ENCODE measurements at places on chromosomes 6 and 20.

DNA sequence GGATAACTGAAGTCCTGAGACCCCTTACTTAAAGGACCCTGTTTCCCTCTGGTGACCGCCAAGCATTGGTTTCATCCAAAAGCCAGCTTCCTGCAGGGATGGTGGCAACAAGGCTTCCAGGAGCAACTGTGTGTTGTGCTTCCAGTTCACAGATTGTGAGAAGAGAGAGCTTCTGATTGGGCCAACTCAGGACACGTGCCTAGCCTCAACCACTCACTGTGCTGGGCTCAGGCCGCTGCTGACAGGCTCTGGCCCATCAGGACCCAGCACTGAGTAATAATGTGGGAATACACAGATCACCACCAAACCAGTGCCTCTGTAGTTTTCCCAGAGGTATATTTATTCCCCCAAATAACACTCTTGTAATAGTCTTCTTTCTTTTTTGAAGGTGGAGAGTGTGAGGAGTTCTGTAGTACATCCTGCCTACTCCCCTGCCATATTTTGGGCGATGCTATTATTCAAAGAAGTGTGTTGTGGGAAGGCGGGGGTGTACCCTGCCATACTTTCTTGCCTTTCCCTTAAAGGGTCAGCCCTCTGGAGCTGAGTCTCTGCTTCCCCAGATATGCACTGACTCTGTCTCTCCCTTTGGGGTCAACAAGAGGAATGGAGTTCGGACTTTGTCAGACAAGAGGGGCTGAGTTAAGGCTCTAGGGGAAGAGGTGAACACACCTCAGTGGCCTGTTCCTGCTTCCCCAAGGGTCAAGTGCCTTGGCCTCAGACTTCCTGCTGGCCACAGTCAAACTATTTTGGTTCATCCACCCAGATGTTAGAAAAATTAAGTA is 23.2 kb downstream of the PPP1R16B start:
- no peak for DNase-seq

DNA sequence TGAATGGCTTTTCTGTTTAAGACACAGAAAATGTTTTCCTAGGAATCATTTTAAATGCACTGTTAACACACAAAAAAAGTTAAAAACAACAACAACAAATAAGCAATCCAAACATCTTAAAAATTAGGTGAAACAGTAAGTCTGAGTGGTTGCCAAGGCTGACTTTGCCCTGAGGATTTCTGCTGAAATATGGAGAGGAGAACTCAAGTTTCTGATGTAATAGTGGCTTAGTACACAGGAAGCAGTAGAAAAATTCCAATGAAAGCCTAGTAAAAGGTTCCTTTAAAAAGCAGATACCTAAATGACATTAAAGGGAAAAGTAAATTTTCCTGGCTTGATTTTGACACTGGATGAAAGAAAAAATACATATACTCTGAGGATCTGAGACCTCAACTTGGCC is 184.2 kb downstream of the EPM2A start:
- DNase-seq = no peak

- DNase-seq = no peak
Measured at GRCh38 chr6:148628251-148628650, 118.6 kb upstream of the UST start.

GRCh38 chr6:7235712-7236305 is 77.2 kb downstream of the SSR1 start:
- DNase-seq = no peak

DNA sequence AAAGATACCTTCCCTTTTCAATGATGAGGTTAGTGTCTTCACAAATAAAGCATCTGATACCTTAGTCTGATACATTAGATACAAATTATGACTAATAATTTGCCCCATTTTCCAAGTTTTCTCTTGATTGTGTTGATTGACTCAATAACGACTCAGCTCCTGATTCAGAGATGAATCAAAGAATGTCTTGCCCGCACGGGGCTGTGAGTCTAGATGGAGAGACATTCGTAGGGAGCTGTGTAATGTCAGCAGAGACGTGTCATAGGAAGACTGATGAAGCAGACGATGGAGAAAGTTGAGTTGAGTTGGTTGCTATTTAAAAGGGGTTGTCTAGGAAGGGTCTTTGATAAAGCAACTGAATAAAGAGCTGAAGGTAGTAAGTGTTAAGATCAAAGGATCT is 78.2 kb downstream of the TSHZ2 start:
- DNase-seq = no peak

- DNase-seq = no peak
Measured at GRCh38 chr6:14875481-14876063, 370.3 kb upstream of the JARID2 start.

DNA sequence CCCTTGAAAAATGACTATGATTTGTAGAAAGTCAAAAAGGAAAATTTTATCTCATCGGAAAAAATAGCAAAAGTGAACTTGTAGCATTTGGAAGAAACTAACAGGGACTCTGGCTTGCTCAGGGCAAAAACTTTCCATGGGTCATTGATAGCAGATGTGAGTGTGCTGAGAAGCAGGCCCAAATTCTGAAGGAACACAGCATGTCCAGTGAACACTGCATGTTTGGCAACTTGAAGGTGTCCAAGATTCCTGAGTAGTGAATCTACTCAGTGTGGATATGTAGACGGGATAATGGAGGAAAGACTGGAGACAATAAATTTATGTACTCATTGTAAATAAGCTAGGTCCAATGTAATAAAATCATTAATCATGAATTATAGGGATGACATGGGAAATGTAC is 8.2 kb downstream of the SLC17A2 start:
- no peak for DNase-seq

GRCh38 chr6:62971976-62972658 is 239.2 kb upstream of the FKBP1C start:
- DNase-seq = no peak

All from H9 (cell line).